Cerebellar cortex (tissue), 1 donor: ENCODE measurements at places on chromosomes 11 and 22.

DNA sequence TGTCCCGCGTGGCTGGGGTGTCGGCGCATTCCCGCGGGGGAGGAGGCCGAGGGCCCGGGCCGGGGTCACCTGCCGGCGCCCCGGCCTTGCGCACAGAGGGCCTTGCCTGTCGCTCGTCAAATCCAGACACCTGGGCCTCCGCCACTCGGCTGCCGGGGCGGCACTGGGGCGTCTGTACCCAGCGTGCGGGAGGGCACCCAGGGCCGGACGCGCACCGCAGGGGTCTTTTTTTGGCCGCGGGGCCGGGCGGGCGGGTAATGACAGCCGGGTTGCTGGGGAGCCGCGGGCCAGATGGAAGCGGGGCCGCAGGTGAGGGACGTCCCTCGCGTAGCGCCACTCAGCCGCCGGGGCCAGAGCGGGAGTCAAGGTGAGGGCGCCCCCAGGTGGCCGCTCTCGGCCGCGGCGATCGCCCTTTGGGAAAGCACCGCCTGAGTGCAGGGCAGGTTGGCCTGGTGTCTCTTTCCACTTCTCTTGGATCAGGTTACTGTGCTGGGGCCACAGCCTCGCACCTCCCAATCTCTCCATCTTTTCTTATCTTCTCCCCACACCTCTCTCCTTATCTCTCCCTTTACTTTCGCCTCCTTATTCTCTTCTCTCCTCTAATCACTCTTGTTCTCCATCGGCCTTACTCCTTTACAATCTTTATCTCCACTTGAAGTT lies 3.5 kb downstream of the PHLDB1 start:
- peak; percentile 78 for DNase-seq

DNA sequence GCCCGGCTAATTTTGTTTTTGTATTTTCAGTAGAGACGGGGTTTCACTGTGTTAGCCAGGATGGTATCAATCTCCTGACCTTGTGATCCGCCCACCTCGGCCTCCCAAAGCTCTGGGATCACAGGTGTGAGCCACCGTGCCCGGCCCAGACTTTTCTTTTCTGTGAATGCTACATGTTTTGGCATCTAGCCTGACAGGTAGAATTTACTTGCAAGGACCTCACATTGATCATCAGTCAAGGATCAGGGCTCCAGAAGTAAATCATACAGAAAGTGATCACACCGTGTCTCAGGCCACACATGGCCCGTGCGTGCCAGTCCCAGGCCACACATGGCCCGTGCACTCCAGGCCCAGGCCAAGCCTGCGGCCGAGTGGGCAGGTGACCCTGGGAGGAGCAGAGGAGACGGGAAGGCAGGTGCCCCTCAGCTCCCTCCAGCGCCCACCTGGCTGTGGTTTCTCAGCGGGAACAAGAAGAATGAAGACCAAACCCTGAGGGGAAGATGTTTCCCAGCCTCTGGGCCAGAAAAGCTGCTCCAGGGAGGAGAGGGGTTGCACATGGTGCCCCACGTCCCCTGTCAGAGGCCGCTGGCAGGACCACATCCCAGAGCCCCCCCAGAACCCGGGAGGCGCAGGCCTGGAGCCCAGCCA lies 76.2 kb downstream of the BRD1 start:
- DNase-seq, result no peak

DNA sequence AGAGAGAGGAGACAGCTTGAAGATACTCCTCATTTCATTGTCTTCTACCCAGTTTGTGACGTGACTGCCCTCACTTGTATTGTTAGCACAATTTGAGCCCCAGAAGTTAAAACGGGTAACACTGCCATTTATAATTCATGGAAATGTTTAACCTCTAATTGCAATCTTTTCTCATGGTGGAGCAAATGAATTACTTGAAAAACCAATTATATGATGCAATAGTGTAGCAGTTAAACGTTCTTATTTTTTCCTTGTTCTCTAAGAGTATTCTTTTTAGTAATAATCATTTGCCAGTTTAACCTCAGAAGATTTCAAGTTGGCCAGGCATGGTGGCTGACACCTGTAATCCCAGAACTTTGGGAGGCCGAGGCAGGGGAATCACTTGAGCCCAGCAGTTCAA lies 56.6 kb downstream of the CDON start:
- DNase-seq, result no peak

GRCh38 chr22:31227186-31227585 lies 15.1 kb downstream of the LIMK2 start:
- DNase-seq, result no peak

DNA sequence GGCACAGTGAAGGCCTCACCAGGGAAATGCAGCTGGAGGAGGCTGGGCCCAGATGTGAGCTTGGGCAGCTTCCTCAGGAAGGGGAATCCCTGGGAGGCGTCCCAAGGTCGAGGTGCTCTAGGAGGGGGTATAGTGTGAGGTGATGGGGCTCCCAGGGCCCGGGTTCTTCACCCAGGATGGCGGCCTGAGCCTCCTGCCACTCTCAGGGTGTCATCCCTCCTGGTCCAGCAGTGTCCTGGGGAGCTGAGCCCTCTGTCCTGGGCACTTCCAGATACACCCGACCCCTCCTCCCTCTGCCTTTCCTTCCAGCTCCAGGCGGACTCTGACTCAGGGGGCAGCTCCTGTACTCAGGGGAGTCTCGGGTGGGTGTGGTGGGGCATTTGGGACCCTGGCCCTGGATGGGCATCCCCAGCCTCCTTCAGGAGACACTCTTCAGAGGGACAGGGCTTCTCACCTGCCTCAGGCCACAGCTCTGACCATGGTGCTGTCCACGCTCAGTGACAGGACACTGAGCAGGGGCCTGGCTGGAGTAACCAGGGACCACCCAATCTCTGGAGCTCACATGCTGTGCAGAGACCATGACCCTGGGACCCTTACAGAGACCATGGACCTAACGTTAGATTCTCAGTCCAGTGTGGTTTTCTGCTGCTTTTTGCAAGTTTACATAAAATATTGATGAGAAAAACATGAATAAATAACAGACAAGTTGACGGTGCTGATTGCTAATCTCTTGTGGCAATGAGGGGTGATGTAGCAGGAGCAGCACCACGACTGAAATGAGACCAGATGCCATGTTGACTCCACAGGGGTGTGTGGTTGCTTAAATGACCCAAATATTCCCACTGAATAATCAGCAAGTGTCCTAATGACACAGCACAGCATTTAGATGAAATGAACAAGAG lies 101.9 kb downstream of the GGTLC2 start:
- DNase-seq, result peak; percentile 16

DNA sequence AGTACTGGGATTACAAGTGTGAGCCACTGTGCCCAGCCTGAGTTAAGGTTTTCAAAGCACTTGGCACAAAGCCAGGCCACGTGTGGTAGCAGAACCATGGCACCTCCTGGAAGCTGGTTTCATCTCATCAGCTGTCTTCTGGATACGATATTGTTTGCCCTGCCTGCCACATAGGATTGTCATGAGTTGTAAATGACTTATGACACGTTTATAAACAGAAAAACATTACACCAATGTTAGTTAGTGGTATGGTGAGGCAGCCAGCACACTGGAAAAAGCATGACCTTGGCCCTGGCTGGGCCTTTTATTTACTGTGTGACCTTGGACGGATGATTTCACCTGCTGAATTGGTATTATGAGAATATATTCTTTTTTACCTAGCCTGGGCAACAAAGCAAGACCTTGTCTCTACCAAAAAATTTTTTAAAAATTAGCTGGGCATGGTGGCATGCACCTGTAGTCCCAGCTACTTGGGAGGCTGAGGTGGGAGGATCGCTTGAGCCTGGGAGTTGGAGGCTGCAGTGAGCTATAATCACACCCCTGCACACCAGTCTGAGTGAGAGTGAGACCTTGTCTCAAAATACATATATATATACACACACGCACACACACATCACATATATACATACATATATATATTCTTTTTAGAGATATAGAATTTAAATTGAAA lies 24.0 kb upstream of the MYH9 start:
- no peak for DNase-seq

GRCh38 chr22:44180706-44181032 lies at the start of gene PARVG:
TSS of gene PARVG (plus strand) at chr22:44180925. CDS start at chr22:44183330, 2,405 bp downstream.
- DNase-seq, result no peak

DNA sequence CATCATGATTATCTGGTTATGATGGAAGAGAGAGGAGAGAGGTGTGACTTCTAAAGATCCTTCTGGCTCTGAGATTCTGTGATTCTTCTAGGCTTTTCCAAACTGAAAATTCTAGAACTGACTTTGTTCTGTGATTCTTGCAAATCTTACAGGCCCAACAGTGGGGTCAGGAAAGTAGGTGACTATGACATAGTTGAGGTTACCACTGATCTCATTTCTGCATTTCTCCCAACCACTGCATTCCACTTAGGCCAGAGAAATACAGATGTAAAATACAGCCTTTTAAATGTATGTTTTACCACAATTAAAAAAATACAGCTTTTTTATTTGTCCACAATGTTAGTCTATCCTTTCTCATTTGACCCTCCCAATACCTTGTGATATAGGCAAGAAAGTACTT lies 83.7 kb downstream of the STIM1 start:
- no peak for DNase-seq

GRCh38 chr22:50577987-50578775 lies at the start of gene CPT1B:
TSS of gene CPT1B (minus strand) at chr22:50578427. CDS start at chr22:50577915, 512 bp downstream.
- DNase-seq, result no peak

DNA sequence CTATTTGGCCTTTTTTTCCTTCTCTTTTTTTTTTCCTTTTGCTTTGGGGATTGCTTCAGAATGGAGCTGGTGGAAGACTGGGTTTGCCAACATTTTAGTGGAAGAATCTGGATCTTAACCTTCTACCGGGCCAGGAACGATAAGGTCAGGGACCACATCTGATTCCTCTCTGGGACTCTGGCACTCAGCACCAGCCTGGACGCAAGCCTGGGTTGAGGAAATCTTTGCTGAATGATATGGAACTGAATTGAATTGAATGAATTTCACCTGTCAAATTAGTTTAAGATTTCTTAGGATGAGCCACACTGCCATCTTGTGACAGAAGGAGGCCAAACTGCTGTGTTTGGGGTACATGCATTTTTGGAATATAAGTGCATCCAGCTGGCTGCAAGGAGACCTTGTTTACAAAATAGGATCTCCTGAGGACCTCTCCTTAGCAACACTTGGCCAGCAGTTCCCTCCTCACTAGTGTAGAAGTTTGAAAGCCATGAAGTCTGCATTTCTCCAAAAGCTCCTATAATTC lies 30.4 kb downstream of the TPBGL start:
- no peak for DNase-seq

DNA sequence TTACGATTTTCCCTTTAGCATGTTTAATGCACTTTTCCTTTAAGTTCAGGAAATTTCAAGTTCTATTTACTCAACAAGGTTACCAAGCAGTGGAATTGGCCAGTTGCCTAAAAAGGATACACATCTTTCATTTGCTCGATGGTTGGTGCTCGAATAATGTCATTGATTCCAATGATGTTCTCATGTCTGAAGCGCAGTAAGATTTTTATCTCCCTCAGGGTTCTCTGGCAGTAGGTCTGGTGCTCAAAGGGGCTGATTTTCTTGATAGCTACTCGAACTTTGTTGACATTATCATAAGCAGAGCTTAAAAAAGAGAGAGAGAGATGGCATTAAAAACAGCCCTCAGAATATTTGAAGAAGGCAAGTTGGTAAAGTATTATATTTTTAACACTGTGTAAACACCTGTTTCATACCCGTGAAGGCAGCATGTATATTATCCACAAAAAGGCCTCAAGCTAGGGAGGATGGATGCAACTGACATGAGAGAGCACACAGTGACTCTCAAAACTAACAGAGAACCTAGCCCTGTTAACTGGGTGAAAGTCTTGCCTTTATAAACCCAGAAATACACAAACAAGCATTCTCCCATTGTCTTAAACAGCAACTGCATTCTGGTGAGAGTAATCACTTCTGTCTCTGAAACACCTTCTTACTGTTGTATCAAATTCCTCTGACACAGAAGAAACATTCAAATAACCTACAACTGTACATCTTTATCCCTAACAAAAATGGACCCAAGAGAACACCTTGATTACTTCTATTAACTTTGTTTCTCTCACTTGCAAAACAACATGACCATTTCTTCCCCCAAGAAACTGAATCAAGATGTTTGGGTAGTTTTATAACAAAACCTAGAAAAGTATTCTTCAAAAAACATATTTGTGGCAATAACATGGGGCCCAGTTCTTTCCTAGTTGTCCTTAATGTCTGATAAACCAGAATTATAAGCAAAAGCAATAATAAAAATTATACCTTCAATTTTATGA lies 59.6 kb downstream of the MAPK1 start:
- DNase-seq, result no peak

GRCh38 chr11:92848578-92848977 lies 120.9 kb upstream of the MTNR1B start:
- no peak for DNase-seq

DNA sequence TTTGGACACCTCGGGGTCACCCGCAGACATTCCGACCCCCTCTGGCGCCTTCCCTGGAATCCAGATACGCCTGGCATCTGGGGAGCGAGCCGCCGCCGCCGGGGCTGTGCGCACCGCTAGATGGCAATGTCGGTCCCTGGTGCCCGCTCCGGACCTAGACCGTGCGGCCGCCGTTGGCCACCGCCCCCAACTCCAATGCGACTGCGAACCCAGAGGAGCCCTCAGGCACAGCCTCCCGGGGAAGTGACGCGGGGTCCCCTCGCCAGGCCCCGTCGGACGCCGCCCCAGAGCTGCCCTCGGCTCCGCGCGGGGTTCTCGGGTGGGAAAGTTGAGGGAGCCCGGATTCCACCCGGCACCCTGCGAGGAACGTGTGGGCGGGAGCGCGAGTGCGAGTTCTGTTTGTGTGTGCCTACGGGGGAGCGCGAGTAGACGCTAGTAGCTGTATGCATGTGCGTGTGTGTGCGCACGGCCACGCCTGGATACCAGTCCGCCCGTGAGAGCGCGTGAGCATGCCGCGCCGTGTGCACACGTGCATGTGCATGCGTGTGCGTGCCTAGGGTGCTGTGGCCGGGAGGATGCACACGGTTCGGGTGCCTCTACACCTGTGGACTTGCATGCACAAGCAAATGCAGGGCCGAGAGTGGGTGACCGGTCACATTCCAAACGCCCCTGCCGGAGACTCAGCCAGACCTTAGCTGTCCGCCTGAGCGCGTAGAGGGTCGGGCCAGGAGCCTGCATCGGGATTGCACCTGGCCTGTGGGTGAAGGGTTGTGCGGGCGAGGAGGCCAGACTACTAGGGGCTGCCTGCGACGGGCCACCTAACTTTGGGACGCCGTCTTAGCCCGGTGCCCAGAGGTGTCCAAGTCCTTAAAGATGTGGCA lies 1.9 kb downstream of the CHRM4 start:
- DNase-seq, result peak; percentile 71

DNA sequence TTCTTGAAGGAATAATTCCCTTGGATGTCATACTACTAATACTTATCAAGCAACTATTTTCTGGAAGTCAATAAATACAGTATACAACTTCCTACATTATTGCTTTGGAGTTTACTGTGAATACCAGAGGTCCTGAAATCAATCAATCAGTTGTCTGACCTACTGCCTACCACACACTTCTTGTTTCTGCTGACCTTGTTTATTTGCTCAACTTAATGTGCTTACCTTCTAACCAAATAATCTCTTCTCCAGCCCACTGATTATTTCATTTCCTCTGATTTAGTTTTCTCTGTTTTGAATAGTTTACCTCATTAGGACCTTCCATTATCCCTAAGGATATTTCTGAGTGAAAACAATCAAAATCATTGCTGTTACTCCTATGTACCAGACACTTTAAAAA lies 523.6 kb upstream of the ARHGAP42 start:
- DNase-seq, result no peak

- DNase-seq, result no peak
These were observed 63.6 kb upstream of the EMID1 start for GRCh38 chr22:29142116-29142515.
